Osteoblast (primary cell): ENCODE measurements at places on chromosomes 3 and 15.

- no peak for DNase-seq
Observed at GRCh38 chr15:78651007-78651406, 10.0 kb upstream of the CHRNB4 start.

DNA sequence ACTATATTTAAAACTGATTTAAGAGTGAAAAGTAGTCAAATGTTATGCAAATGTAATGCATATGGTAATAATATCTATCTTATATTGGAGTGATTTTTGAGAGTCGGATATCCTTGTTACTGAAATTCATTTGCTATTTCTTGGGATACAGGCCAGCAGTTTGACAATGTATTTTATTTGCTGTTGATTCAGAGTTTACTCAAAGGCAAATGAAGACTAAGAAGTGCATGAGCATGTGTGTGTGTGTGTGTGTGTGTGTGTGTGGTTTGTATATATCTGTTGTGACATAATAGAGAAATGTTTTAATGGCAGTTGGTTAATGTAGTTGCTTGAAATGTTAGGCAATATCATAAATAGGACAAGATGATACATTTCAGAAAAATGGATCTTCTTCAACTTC, 39.0 kb downstream of the UNC13C start:
- no peak for DNase-seq

DNA sequence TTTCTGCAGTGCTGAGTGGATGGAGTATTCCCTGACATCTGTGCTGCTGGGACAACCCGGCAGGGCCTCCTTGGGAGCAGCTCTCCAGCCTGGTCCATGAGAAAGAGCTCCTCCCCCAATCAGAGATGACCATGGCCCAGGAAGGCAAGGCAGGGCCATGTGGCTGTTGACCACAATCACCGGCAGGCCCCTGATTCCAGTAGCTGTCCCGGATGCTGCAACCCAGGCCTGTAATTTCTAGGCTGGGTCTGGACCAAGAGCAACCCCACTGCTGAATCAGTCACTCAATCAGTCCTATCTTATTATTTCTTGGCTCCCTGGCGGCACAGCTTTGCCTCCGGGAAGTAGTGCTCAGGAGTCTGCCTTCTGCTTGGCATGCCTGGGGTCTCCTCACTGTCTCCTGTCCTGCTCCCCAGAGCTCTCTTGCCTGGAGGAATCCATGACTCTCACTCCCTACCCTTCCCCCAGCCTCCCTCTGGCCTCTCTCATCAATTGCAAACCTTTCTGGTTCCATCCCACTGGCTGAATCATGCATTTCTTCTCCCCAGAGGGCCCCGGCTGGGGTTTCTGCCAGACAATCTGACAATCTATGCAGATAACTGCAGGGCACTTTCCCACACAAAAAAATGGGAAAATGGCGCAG, 32.6 kb upstream of the ITGA11 start:
- peak; percentile 88 for DNase-seq

DNA sequence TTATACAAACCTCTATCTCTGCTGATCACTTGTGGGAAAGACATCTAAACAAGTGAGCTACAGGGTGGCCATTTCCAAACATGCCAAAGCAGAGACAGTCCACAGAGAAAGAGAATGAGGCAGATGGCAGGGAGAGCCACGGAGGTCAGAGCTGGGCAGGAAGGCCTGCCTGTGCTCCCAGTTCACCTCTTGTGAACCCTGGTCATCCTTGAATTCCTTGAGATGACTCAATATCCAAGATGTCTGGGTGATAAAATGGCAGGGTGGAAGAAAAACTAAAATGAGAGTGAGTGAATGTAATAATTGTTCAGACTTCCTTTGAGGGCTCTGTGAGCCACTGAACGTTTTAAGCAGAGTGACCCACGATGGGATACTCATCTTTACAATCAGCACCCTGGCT, 104.8 kb downstream of the PLCH1 start:
- DNase-seq: no peak

DNA sequence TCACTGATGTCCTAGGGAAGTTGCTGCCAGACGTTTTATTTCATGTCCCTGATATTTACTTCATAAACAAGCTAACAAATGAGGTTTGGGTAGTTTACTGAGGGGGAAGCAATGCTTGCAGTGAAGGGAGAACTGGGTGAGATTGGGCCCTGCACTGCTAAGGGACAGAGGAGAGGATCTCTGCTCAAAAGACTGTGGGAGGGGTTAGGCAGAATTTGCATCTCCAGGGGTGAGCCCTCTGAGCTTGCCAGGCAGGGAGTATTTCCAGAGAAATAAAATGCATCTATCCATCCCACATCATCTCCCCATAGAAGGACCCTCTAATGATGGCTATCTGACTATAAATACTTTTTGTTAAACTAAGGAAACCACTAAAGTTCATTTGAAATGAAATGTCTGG, 215.6 kb downstream of the CBLB start:
- DNase-seq: no peak

DNA sequence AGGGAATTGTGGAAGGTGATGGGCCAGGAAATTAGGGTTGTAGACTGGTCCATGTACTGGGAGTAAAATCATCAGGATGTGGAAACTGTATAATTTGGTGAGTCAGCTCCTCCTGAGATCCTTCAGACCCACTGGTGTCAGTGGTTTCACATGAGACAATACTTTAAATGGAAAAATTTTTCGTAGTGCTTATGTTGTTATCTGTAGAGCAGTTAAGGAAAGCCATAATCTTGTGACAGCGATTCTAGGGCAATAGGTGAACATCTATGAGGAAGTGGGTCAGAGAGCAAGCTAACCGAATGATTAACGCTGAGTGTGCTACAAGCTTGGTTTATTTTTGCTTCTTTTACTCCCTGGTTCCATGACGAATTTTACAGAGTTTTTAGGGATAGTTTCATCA, 200.6 kb downstream of the CADM2 start:
- no peak for DNase-seq

GRCh38 chr15:82858932-82859331, 49.5 kb downstream of the WHAMM start:
- no peak for DNase-seq

DNA sequence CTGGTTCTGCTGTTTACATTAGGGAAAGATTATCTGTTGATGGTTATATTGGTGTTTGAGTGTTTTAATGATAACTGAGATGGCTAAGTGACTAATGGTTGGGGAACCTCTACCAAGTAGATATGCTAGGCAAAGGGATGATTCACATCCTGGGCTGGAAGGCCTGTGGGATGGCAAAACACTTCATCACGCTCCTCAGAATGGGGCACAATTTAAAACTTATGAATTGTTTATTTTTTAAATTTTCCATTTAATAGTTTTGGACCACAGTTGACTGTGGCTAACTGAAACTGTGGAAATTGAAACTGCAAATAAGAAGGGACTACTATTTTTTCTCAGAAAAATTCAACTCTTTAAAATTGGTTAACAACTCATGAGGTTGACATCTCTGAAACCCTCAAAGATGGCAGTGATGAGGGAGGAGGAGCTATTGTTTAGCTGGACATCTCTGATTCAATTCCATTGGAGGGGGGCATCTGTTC, 100.5 kb upstream of the ZBED2 start:
- DNase-seq: peak; percentile 93

DNA sequence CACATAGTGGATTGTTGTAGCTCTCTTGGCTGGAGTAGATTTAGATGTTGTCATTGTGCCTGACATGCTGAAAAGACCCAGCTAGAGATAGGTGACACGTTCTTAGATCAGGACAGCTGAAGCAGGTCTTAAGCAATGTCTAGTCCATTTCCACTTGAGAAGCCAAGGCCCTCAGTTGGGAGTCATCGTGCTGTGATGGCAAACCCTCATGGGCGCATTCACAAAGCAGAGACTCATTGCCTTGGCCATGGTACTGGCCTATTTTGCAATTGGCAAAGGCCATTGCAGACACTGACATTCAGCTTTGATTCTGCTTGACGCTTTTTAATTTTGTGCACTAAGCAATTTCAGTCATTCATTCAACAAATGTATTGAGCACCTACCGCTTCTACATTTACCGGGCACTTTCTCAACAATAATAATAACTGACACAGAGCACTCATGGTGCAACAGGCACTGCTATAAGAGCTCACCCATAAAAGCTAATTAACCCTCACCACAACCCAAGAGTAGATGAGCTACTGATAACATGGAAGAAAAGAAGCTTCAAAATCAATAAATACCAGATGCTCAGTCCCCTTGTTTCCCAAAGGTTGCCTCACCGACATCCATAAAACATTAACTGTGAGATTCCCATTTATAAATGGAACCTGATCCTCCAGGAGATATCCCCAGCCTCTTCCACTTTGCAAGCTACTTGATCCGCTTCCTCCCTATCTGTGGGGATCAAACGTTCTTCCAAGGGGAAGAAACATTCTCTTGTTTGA, 200.1 kb downstream of the TLE3 start:
- no peak for DNase-seq

- no peak for DNase-seq
Observed at GRCh38 chr3:172125053-172125452, 85.7 kb downstream of the FNDC3B start.

DNA sequence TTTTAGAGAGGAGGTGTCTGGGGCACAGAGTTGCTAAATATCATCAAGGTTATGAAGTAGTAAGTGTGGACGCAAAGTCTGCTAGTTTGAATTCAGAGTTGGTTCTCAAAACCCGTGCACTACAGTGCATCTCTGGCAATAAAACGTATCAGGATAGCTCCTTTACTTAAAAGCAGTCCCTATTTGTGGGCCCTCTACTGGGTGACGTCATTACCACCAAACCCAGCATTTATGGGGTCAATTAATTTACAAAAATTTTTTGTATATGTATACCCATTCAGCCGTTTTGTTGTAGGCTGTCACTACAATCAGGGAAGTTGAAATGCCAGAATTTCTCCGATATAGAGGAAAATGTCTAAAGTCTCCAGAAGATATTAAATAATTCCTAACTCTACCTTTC, 8.8 kb downstream of the OR4F15 start:
- DNase-seq: no peak

DNA sequence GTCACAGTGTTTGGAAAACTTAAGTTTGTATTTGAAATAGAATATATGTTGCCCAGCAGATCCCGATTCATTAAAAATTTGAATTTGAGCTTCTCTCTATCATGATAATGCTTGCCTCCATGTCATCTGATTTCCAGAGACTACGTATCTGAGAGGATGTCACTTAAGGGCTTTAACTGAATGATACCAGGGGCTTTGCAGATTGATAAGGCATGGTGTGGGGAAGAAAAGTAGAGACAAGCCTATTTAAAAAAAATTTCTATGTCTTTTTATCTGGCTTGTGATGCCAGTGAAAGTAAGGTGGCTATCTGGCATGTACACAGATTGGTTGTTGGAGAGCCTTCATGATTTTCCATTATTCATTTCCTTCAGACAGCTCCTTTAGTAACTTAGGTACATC, 72.7 kb downstream of the UBE2E2 start:
- no peak for DNase-seq

- no peak for DNase-seq
Observed at GRCh38 chr3:158539414-158540014, 31.5 kb upstream of the MLF1 start.

DNA sequence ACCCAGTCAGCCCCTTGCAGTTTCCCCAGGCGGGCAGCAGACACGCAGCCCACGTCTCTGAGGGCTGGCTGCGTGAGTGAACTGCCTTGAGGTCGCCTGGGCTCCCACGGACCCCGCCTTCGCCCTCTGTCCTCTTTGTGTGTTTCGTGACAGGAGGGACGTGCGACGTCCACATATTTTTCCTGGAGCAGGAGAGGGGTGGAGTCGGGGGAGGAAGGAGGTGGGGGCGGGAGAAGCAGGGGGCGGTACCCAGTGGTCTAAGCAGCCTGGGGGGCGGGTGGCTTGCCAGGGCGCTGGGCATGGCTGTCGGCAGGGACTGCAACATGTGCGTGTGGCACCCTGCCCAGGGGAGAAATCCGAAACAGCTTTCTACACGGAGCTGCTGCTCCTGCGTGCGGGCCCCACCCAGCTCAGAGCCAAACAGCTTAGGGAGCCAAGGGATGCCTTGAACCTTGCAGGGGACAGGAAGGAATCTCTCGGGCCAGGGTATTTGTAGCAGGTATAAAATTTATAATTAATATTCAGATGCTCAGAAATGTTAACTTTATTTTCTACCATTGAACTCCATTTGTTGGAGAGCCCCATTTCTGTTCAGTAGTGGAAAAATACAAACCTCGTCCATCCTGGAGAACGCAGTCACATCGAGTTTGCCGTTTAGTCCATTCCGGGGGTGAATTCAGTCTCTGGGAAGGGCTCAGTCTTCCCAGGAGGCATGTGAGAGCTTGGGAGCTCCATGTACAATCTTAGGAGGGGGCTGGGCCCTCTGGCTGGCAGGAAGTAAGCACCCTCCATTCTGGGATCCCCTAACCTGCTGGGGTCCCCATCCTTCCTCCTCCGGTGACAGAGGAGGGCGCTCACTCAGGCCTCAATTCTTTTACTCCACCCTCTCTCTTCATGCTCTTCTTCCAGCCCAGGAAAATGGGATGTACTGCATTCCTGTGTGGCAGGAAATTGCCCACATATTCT, 79.1 kb upstream of the MEF2A start:
- DNase-seq: peak; percentile 88

DNA sequence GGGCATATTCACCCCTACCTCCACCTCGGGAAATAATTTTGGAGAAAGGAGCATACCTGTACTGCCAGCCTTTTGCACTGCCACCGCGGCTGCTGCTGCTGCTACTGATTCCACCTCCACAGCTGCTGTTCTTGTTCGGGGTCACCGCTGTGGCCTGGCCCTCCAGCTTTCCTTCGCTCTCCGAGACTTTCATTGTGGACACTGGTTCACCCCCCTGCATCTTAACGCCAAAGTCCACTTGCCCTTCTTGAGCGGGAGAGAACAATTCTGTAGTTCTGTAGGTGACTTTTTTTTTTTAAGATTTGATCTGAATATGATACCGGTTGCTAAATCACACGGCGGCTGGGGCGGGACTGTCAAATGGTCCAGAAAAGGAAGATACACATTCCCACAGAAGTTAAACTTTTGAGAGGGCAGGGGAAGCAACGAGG, 701 bp downstream of the OSBPL11 start:
- peak; percentile 14 for DNase-seq

DNA sequence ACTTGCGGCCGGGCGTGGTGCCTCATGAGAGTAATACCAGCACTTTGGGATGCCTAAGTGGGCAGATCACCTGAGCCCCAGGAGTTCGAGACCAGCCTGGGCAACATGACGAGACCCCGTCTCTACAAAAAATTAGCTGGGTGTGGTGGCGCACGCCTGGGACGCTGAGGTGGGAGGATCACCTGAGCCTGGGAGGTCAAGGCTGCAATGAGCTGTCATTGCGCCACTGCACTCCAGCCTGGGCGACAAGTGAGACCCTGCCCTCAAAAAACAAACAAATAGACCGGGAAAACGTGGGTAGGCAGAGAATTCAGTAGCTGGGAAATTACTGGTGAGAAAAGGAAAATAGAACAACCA, 667 bp downstream of the UMPS start:
- no peak for DNase-seq
